ENCODE measurements at places on chromosomes 2 and 18.

DNA sequence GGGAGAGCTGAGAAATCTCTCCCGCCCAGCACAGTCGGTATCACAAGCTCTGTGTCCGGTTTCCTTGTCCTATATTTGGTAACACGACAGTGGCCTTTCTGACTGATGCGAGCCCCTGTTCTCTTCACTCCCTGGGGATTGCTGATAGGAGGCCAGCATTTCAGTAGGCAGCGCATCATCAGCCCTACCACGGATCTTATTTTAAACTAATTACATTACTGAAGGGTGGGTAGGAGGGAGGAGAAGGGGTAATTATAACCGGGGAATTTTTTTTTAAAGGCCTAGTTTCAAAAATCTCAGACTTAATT is 125.6 kb upstream of the LGALSL start:
- DNase-seq, result no peak

DNA sequence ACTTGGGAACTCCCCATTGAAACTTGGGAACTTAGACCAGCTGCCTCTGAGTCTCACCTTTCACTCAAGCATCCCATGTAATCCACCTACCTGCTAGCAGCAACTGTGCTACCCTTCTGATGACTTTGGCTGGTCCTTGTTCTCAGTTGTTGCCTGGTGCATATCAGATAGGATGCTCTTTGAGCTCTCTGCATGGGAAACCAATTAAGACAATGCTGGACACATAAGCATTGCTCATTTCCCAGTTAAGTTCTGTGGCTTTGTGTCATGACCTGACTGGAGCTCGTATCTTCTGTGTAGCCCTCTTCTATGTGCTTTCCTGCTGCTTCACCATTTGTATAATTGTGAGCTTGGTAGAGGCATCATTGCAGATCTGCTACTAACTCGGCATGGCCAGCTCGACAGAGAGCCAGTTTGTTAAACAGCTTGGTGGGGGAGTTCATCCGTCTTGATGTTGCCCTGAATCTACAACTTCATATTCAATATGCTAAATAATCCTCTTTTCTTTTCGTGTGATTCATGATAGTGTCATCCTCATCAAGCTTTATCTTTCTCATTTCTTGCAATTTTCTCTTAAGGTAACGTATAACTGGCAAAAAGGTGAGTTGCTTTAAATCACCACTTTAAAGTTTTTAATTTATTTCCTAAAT is 447.5 kb upstream of the SLC14A2 start:
- peak; percentile 57 for DNase-seq

- DNase-seq, result no peak
Measured at GRCh38 chr2:45285771-45286390, 276.6 kb upstream of the SIX2 start.

DNA sequence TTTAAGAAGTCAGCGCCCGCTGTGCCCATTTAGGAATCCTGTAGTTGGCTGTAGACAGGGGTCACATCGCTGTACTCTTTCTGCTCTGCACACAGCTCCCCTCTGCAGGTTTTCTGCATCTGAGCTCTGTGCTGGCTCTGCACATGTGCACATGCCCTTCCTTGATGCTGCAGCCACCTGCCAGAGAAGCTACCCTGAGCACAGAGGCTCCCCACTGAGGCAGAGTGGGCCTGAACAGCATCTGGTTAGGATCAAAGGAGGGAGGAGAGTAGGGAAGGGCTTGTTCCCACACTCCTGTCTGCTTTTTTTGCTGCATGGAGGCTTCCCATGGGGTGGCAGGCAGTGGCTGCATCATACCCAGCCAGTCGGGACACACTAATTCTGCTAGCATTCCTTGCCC is 238.9 kb downstream of the FHOD3 start:
- no peak for DNase-seq

DNA sequence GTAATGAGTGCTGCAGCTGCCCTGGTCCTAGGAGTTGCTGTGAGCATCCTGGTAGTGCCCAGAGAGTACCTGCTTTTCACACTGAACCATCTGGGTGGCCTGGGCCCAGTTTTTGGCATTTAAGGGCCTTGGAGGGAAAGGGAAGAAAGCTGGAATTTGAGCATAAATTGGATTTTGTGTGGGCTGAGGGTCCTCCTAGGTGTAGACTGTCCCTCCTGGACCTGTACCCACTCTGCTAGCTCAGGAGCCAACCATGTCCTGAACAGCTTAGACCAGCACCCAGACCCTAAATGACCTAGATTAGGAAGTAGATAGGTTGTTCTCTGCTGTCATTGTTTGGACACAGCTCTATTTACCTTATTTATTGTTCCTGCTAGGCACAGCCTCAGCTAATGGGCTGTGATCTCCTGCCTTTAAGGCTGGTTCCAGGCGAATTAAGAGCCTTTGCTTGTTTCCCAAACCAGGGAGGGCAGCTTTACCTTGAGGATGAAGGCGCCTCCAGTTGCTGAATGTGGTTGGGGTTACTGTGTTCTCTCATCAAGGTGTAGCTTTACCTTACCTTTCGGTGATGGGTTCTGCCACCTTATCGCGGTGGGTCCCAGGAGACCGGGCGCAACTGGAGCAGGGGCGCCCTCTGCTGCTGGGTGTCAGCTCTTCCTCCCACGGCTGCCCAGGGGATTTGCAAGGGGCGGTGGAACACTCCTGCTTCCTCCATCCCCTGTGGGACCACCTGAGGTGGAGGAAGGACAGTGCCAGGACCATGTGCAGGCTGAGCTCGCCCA is 34.4 kb downstream of the ITGA6 start:
- no peak for DNase-seq

DNA sequence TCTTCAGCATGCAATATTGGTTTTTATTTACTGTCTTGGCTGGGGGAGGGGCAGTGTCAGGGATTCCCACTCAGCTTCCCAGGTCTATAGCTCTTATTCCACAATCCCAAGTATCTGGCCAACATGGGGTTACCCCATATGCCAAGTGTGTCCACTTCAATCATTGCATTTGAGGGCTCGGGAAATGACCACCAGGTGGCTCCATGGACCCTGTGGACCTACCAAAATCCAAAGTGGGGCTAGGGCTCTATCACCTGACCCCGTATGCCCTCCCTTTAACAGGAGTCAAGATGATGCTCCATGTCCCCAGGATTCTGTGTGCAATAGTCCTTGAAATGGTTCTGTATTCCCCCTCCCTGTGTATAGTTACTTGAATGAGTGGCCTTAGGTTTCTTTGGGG is 12.1 kb upstream of the TRAF3IP1 start:
- DNase-seq, result no peak
